ENCODE measurements at places on chromosomes 5 and 9. TPM values are rescaled to one million over a fixed set of nuclear protein-coding genes. Genes with fewer than 3 reads are reported as not detected.

GRCh38 chr5:149464796-149465489, 85.9 kb upstream of the IL17B start:
- DNase-seq = peak; percentile 78

The CBY3 gene
- total RNA-seq = 0.18 TPM

The GALNT12 gene
- 2.5 TPM for total RNA-seq

GRCh38 chr5:39835371-39835770, 410.6 kb upstream of the DAB2 start:
- no peak for DNase-seq

The SHROOM1 gene
- total RNA-seq = 1.4 TPM

DNA sequence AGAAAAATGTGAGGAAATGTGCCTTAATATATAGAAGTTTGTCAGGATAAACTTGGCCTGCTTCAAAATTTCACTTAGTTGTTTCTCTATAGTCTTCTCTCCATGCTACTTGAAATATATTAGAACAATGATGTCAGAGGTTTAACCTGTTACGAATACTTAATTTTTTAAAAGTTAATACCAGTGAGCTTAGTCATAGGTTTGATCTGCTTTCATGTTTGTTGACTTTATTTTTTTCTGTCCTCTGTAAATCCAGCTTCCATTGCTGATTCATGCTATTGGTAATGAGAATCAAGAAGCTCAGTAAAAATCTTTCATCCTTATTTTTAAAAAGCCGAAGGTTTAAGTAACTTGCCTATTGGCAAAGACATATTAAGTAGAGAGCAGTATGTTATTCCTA, 27.9 kb downstream of the BDP1 start:
- DNase-seq = peak; percentile 92

The PRUNE2 gene
- total RNA-seq = 1.4 TPM

Measured in IMR-90 (cell line).